ENCODE measurements at places on chromosomes 6 and 20. TPM values are rescaled to one million over a fixed set of nuclear protein-coding genes. Genes with fewer than 3 reads are reported as not detected.
A peak's percentile ranks its signal among the peaks of the same experiment; 100 is the strongest.

LMBRD1 gene
- polyA plus RNA-seq = 43.0 TPM

GRCh38 chr6:34143884-34144580 is 1.9 kb downstream of the GRM4 start:
- DNase-seq = peak; percentile 34

DNA sequence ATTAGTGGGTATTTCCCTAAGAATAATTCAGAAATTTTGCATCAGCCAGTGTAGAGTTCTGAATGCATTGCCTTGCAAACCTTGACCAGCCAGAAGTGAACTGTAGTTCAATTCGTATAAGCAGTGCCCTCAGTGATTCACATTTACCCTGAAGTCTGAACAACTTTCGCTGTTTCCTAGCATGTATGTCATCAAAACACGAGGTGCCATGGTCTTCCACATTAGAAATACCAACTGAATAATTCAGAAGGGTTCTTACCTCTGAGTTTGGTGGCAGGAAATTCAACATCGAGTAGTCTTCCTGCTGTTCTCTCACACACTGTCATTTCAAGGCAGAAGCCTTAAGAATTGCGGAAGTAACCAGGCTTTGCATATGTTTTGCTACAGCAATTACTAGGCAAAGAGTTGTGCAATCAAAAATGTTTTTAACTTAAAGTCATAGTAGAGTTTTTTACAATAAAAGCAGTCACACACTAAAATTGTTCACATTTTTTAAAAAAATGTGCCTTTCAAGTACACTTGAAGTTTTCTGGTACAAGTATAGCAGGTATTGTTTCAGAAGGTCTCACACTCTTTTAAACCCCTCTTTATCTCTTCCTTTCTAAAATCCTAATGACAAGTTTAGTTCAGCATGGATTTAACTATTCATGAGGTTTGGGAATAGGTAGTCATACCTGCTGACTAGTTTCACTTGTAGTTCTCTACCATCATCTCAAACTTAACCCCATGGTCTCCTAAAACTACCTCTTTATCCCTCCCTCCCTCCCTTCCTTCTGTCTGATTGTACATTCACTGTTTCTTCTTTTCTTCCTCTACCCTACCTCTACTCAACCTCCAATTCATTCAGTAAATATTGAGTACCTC is 118.3 kb downstream of the STXBP5 start:
- no peak for DNase-seq

GRCh38 chr6:80364149-80364548 is 257.7 kb downstream of the BCKDHB start:
- DNase-seq = no peak

HEY2 gene
- polyA plus RNA-seq = 12.3 TPM

DNA sequence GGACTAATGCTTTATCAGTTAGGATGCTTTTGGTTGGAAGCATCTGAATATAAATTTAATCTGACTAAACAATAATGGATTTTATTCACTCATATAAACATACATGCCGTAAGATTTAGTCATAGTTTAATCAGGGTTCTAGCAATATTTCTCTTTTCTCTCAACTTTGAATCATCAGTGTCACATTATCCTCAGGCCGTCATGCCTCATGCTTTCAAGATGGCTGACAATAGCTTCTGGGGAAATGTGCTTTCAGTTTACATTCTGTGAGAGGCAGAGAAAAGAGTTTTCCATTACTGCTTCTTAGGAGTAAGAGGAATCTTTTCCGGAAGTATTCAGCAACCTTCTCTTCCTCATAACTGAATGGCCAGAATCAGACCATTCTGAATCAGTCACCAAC is 162.2 kb downstream of the GJA1 start:
- no peak for DNase-seq

GHRH gene
- not detected for polyA plus RNA-seq

DNA sequence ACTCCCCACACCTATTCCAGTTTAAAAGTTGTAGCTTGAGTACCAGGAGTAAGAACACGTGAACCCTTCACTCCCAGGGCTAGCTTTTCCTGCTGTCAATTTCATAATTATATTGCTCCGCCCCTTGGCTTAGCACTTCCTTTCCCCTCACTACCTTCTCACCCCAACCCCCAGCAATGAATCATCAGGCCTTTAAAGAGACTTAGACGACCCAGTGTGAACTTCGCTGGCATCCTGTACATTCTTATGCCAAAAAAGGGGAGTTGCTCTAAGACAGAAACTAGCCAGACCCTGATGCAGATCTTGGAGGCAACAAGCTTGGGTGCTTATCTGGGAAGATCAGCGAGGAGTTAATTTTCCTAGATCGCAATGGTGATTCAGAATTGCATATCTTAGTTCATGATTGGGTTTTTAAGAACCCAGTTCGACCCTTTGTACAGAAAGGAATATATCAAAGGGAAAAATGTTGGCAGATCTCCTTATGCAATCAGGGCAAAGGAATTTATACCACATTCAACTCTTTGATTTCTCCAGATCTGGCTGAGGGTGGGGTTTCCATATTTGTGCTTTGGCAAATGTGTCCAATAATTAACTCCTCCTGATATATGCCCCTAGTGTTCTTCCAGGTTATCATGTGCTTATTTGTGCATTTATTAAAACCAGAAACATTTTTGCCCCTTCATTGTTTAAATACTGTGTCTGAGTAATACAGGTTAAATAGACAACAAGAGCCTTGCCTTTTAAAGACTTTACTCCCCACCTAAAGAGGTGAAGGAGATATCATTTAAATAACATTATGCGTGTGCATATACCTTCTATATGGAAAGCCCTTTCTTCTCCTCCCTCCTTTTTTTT is 8.1 kb upstream of the ATXN1 start:
- no peak for DNase-seq

COL11A2 gene
- 8.2 TPM for polyA plus RNA-seq

C6orf141 gene
- 11.3 TPM for polyA plus RNA-seq

DNA sequence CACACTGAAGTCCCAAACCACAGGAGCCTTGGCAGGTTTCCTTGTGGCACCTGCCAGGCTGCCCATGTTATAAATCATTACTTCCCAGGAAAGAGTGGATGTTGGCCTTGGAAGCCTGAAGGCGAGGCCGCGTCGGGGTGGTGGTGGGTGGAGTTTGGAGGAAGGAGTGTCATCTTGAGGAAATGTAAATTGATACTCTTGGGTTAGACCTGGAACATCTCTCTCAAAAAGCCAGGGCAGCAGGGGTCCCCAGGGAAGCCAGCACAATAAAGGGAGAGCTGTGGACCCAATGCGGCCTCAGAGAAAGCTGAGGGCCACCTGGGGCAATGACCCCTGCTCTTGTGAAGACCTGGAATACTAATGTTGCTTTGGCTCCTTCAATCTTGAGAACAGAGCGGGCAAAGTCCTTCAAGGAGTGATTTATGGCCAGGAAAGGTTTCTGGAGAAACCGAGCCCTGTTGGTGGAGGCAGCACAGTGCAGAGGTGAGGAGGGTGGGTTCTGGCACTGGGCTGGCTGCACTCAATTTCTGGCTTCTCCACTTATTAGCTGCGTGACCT is 26.3 kb upstream of the TRAF3IP2 start:
- DNase-seq = no peak

BPIFA1 gene
- 1.6 TPM for polyA plus RNA-seq

GRCh38 chr20:6295867-6296256 is 173.0 kb upstream of the FERMT1 start:
- no peak for DNase-seq

DNA sequence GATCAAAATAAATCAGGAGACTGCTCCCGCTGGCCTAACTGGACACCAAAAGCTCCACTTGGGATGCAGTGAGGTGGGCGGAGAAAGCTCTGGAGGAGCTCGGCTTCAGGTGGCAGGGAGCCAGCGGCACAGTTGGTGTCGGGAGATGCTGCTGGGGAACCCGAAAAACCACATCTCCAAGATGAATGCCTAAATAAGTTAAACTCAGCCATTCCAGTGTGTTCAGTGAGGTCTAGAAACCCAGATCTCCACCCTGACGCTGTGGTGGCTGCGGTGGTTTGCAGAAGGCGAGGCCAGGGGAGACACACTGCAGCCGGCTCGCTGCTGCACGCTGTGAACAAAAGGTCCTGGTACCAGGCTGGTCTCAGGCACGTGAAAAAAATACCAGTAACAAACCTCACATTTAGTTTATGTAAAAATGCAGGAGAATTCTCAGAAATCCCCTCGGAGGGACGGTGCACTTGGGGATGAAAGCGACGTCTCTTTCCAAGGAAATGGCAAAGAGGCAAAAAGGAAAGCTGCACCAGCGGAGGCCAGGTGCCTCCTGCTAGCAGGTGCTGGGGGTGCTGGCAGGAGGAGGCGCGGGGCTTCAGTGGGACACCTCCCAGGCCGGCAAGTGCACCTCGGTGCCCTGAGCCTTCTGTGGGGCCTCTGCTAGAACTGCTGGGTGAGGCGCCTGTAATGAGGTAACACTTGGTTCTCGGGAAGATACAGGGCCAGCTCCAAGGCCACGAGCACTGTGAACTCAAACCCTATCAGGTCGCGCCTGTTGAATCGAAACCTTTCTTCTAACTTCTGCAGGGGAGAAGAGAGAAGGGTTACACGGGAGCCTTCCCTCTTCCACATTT is 3.6 kb downstream of the RPS21 start:
- DNase-seq = no peak

DNA sequence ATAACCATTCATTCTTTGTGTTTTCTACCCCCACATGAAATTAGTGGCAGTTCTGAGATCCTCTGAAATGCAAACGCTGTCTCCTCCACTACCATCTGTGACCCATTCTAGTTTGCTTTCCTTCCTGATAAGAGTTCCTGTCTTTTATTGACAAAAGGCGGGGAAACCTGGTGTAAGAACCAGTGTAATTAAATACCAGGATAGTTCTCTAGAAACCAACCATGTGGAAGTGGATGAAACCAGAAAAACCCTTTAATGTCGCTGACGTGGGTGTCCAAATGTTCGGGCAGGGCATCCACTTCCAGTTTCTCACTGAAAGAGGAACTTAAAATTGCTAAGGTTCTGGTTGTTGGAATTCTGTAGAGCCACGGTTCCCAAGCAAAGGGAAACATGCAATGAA is 79.1 kb downstream of the TNFRSF21 start:
- DNase-seq = no peak

- DNase-seq = no peak
Observed at GRCh38 chr20:55513954-55514353, 491.4 kb downstream of the CBLN4 start.

FAM209B gene
- 153 TPM for polyA plus RNA-seq

DNA sequence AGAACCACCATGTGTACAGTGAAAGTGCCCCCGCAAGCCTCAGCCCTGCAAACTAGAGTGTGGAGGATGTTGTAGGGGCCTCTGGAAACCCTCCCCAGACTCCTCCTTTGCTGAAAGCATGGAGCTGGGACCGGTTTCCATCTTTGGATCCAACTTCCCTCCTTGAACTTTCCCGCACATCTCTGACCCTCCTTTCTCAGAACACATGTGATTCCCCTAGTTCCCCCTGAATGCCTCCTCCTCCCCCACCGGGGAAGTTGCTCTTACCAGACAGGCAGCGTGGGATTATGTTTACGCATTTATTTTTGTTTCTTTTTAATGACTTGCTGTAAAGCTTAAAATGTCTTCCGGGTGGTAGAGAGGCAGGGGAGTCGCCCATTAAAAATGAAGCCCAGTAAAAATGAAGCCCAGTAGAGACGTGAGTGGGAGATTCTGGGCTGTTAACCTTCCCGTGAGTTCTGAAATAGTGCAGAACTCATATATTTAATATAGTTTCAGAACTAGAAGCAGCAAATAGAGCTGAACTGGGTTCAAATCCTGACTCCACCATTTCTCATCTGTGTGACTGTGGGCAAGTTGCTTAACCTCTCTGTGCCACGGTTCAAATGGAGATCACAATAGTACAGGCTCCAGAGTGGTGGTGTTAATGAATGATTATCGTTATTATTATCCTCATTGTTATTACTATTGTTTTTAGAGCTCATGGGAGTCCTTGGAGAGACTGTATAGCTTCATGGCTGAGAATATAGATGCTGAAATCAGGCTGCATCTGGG is 8.0 kb upstream of the PTPN1 start:
- no peak for DNase-seq

MDFI gene
- 12.9 TPM for polyA plus RNA-seq

DNA sequence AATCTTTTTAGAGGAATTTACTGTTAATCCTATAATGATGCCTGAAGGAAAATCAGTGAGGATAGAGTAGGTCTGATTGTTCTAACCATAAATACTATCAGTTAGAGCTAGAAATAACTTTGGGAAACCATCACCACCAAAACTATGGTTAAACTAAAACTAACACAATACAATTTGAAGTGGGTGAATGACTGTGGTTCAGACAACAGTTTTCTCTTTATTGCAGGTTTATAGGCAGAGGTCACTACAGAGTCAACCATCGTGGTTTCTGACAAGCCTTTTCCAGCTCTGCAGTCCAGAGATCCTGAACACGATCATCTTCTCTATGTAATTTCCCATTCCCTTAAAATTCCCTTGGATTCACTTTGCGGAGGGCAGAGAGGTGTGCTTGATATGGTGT is 134.3 kb downstream of the IBTK start:
- no peak for DNase-seq

POLH gene
- polyA plus RNA-seq = 29.5 TPM

DNA sequence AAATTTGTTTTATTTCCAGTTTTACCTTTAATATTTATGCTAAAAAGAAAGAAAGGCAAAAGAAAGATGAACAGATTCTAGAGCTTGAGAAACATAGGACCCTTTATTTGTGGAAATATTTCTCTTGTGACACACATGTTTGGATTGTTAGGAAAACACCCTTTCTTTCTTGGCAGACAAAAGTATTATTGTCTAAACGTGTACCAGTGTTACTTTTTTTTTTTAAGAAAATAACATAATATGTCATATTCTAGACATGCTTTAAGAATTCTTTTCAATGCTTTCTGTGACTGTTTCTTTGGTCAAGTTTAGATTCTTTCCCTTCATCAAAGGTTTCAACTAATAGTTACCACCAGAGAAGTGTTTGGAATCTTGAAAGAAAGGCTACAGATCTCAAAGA is 183.4 kb upstream of the CNR1 start:
- DNase-seq = no peak

ITPA gene
- 36.4 TPM for polyA plus RNA-seq

DNA sequence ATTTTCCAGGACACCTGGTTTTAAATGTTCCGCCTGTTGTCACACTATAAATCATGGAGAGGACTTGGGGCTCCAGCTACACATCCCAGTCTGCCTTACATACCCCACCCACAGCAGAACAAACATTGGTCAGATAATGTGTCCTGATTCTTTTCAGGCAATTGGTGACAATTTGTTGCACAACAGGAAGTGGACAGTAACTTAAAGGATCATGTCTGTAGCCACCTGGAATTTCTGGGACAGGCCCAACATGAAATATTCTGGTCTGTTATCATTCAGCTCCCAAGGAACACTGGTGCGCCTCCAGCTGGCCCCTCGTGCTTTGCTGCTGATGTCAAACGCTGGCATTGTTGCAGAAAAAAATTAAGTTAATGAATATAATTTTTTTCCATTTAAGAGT is 117.2 kb downstream of the SOBP start:
- DNase-seq = peak; percentile 71

DNA sequence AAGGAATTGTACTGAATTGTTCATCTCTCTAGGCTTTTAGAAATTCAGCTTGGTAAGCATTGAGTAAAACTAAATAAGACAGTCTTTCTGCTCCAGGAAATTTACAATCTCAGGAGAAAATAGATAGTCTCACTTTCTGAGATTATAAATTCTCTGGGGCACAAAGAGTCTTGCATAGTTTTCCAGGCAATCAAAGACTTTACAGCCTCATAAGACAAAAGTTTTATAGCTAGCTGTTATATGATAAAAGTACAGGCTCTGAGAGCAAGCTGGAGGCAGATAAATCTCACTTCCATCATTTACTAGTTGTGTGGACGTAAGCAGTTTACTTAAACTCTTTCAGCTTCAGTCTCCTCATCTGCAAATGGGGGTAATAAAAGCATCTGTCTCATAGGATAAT is 11.4 kb downstream of the FRK start:
- DNase-seq = no peak
